ENCODE measurements at places on chromosomes 3 and 15.

DNA sequence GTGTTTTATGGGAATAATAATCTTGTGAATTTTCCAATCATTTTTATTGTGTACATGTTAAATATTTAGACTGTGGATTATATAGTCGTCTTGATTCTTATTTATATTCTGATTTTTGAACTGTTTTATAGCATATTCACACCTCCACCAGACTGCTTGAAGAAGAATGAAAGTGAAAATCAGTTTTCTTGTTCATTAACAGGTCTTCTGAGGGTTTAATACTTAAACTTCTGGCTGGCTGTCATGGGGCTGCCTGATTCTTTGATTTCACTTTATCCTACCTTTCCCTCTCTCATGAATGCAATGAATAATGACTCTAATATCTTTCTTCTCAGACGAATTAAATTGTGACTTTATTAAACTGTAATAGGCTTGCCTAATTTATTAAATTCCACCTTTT is 56.2 kb downstream of the ATP2C1 start:
- DNase-seq = no peak

DNA sequence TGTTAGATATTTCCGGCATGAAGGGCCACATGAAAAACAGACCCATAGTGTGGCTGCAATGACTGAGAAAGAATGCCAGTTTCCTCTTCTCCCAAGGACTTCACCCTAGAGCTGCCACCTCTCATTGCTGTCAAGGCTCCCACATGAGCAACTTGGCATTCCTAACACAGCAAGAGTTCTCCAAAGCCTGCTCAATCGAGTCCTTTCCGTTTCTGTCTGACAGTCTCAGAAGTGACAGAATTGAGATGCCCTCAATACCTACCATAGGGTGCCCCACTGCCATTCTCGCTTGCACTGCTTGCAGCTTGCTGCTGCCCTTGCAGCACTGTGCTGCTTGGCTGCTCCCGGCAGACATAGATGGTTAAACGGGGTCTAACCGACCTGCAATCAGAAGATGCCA is 44.3 kb downstream of the UBP1 start:
- DNase-seq = no peak

GRCh38 chr3:122826278-122826677 is 31.4 kb downstream of the SLC49A4 start:
- no peak for DNase-seq

DNA sequence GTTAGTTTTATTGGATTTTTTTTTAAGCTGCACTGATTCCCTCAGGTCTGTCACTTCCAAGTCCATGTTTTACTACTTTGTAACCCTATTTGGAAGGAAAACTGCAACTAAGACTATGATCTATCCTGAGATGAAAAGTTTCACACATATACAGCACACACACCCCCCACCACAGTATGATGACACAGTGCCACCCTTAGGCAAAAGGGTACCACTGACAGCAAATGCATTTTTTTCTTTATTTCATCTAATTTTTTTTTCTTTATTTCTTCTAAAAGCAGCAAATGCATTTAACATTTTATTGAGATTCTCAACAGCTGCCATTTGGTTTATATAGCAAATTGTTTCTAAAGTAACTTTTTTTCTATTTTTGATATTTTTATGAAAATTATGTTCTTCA is 21.2 kb downstream of the NGRN start:
- DNase-seq = peak; percentile 45

DNA sequence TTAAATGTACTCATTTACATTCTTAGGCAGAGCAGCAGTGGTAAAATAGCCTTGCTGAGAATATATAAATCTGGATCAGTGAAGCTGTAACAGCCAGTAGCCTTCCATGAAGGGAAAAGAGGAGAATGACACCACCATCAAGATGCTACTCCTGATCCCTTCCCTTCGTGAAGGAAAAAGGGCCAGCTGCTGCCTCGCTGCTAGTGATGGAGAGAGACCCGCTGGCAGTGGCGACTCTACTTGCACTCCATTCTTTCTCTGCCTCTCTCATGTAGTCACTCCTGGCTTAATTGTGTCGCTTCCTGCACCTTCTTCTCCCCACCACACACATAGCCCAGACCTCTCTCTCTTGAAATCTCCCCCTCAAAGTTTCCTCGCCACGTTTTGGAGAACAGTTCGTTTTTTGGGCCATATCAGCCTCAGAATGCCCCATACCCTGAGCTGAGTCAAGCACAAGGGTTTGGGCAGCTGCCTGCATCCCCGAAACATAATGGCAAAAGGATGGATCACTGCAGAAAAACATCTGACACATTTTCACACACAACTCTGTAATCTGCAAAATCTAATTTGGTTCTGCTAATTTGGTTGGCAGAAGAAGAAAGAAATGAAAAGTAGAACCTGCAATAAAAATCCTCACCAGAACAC is 460.3 kb upstream of the IL12A start:
- no peak for DNase-seq

DNA sequence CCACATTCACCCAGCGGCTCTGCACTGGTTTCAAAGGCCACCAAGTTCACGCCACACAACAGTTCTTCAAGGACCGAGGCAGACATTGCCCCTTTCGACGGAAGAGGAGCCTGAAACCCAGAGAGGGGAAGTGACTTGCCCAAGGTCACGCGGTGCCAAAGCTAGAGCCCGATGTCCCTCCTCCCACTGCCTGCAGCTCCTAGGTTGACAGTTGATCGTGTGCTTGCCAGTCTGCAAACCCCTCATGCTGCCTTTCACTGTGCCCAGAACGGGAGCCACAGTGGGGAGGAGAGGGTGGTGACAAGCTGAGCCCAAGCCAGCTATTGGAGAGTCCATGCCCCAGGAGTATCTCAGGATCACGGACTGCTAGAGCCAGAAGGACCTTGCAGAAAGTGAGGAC is 230.9 kb downstream of the XXYLT1 start:
- peak; percentile 34 for DNase-seq

DNA sequence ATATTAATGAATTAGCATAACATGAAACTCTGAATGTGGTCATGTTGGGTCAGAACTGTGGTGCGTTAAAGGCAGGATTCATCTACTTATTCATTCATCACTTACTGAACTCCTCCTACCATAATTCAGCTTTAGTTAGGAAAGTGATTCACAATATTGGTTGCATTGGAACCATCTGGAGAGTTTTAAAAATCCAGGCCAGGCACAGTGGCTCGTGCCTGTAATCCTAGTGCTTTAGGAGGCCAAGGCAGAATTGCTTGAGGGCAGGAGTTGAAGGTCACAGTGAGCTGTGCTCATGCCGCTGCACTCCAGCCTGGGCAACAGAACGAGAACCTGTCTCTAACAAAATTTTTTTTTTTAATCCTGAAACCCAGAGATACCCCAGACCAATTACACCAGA is 44.2 kb upstream of the ATG7 start:
- DNase-seq = no peak

DNA sequence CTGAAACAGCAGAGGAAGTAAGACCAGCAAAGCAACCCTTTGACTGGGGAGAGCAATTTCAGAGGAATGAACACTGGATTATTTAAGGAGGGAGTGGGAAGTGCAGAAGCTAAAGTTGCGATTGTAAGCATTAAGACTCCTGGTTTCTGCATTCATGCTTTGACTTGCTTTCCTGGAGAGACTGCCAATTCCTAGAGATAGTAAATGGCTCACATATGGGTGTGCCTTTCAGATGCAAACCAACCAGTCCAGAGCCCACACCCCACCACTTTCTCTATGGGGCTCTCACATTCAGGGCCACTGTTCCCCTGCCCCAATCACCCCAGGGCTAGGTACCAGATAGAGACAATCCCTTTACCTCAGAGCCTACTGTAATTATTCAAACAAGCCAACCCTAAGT is 200.9 kb upstream of the EIF1B start:
- DNase-seq = no peak

DNA sequence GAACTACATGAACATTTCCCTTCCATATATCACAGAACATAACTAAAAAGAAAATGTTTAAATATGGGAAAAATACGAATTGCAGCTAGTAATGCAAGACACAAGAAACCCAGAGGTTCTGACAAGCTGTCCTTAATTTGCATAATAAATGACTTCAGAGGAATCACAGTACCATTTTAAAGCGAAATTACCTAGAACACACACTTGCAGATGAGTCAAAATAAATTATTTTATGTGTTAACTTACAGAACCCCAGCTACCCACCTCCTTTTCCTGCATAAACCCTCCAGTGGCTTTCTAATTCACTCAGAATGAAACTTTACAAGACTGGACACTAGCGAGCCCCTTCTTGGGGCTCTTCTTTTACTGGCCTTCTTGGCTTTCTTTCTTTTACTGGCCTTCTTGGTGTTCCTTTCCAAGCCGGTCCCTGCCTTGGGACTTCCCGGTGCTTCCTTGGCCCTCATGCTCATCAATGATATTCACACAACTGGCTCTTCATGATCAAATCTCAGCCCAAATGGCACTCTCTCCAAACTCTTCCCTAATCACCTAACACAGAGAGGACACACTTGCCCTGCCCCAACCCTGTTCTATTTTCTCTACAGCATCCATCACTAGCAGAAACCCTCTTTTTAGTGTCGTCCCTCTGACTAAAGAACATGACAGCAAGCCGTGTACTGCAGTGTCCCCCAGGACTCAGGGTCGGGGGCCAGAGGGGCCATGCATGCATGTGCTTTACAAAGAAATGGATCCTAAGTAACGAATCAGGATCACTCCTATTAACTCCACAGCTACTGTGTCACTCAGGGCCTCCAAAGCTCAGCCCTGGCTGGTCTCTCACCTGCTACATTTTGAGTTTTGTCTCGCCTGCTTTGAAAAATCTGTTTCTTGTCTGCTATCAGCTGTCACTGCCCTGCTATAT is 4.8 kb downstream of the CHSY1 start:
- no peak for DNase-seq

All from KBM-7 (cell line).